ENCODE measurements at places on chromosomes 2 and 18.

GRCh38 chr2:217703102-217703501, 299.7 kb downstream of the TNS1 start:
- no peak for DNase-seq

- no peak for DNase-seq
These were observed 7.6 kb downstream of the ADRA2B start for GRCh38 chr2:96108541-96109360.

DNA sequence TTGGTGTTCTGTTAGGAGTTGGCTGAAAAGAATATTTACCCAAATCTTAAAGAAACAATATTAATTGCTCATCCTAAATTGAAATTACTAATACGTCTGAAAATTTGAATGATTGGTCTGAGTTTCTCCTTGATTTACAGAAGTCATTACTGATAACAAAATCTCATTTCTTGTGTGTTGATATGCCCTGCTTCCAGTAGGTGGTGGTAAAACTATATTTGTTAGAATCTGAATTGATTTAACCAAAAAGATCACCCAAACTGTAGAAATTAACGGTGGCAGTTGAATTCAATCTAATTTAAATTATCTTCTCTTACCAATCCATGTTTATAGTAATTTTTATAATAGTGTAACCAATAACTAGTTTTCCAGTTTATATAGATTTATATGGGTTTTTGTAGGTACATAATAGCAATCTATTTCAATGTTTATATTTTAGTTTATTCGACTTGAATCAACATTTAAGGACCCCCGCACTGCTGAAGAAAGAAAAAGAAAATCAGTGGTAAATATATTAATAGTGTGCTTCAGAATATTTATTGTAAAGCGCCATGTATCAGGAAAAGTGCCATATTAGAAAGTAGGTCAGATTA, 38.3 kb downstream of the PAPOLG start:
- DNase-seq: no peak

DNA sequence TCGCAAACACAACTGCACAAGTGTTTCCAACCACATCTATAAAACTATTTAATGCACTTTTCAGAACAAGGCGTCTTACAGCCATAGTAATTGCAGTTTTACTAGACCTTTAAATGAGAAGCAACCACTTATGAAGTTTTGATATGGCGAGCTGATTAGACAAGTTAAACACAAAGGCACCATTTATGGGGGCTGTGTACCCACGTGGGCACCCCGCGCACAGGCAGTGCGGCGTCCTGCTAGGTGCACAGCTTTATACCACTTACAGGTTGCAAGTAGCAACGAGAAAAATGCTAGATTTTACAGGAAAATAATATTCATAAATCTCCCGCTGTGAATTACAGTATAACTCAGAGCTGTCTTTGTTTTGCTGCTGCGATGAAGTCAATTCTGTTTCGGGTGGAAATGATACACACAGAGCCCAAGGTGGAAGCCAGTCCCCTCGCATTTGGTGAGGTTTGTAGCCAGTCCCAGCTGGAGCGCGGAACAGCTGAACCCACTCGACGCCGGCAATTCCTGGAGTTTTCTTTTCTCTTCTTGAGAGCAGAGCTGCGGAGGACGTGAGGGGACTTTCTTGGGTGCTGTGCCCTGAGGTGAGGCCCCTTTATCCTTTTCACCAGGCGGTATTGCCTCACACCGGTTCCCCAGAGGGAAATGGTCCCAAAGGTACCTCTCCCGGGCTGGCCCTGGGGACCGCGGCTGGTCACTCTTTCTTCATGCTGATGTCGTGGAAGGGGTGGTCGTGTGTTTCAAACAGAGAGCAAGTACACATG, 76.7 kb downstream of the PTGR3 start:
- no peak for DNase-seq

GRCh38 chr2:192377173-192377572, 182.4 kb upstream of the TMEFF2 start:
- DNase-seq: no peak
